ENCODE measurements at places on chromosomes 2 and 18.

DNA sequence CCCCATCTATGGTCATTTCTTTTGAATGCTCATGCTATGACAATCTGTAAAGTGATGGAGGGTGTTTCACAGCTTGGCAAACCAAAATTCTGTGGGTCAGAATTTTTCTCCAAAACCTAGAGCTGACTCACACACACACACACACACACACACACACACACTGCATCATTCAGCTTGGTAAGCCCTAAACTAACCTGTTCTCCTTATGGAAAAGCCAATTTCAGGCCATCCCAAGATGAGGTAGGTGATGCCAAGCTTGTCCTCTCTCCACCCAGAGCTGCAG lies 45.0 kb upstream of the NRP2 start:
- no peak for DNase-seq

DNA sequence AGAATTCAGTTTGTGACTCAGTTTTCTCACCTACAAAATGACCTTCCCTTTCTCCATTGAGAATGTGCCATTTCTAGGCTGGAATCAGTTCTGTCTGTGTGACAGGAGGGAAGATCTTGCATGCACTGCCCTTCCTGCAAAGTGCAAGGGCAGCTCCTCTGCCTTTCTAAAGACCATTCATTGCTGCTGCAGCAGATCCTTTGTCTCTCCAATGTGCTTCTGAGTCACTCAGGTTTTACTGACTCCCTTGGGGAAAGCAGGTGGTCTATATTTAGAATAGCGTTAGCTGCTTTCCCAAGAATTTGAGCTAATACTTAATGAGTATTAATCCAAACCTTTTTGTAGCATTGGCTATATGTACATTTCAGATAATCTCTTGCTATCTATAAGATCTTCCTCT lies 62.5 kb downstream of the DAW1 start:
- DNase-seq: no peak

DNA sequence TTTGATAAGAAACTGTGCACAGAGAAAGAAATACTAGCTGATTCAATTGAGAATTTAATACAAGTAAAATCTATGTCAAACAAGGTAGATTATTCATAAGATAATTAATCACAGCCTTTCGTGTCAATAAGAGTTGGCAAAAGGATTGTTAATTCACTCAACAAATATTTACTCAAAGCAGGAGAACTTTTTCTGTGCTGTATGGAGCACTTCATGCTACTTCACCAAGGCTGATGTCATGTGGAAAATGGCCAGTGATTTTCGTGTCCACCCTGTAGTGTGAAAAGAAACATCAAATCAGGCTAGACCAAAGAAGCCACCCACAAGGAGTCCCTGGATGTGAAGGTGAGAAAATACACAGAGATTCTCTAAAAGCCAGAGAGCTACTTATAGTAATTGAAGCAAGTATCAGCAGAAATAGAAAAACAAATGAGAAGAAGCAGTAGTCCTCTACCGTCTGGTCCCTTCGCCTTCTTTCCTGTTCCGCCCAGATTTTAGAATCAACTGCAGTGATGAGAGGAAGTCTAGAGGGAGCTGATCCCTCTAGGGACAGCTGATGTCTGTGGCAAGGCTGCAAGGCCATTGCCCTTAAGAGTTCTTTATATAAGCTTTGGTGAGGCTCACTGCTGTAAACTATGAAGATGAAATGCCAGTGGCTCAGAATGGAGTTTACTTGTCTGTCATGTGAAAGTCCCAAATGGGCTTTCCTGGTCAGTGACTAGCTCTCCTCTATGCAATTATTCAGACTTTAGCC lies 201.3 kb upstream of the APCDD1 start:
- no peak for DNase-seq

- DNase-seq: no peak
Measured at GRCh38 chr2:201151127-201151981, 31.6 kb upstream of the CASP10 start.

GRCh38 chr2:218434456-218434855 lies 15.5 kb downstream of the VIL1 start:
- DNase-seq: no peak

DNA sequence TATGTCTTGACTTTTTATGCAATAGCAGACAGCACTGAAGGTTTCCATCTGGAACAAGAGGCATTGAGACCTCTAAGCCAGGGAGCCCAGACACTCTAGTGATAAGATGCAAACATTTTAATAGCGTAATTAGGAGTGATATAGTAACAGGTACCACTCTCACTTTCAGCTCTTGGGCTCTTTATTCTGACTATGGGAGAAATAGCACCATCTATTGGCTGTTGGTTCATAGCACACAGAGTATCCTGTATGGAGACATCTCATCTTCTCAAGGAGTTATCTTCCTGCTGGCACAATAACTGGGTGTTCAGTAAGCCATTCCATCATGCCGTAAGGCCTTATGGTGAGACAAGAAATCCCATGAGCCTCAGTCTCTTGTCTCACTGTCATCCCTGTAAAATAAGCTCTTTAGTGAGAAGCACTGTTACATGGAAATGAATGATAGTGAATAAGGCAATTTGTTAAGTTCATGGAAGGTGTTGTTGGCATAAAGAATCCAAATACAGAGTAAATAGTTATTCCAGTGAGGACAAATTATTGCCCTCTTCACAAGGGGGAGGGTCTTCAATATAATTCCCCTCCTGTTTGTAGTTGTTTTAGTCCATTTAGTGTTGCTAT lies 48.3 kb downstream of the THUMPD2 start:
- DNase-seq: no peak

DNA sequence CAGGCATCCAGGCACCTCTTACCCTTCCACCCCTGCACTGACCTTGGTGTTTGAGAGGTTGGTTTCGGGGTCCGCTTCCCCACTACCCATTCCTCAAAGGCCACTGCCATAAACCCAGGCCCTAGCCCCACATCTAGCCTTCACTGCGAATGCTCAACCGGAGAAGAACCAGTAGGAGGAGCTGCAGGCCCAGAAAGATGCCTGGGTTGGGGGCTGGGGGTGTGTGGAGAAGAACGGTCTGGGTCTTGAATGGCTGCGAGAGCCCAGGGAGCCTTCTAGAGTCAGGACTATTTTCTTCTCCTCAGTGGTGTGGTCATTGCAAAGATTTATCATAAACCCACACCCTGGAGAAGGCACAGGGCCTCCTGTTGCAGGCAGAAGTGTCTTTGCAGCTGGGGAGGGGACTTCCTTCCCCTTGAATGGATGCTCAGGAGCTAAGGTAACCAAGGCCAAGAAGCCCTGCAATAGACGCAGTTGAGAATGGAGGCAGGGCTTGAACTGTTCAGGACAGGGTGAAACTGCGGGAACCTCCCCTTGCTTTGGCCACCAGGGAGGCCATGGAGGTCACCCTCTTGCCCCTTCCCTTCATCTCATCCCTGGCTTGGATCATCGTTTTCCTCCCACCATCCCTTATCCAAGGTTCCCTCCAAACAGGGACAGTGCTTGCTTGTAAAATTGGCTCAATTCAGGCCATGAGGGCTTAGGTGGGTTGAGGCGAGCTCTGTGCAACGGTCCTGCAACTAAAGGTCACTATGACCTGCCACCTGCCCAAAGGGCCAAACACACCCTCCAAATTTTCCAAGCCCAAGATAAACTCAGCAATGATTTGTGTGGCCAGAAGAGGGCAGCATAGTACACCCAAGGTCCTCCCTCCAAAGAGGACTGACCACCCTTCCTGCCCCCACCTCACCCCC lies 20.9 kb downstream of the THNSL2 start:
- DNase-seq: no peak

GRCh38 chr2:27209621-27210401 lies 2.0 kb upstream of the ATRAID start:
- DNase-seq: no peak

GRCh38 chr2:3823748-3824147 lies 120.4 kb downstream of the DCDC2C start:
- DNase-seq: no peak

GRCh38 chr2:177501186-177501585 lies 108.6 kb downstream of the AGPS start:
- no peak for DNase-seq

DNA sequence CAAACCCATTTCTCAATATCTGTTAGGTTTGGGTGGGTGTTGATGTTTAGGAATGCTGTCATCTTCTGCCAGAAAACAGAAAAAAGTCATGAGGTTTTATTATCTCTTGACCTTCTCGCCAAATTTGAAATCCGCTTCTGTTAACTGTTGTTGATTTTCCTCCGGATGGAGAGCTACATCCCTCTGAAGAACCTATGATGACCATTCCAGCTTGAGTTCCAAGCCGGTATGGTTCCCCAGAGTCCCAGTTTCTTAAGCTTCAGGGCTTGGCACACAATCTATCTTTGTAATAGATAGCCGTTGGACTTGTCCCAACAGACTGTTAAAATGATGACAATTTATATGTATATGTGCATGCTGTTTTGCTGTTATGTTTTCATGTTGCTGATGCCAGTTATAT lies 1201.0 kb downstream of the LRP1B start:
- DNase-seq: no peak

DNA sequence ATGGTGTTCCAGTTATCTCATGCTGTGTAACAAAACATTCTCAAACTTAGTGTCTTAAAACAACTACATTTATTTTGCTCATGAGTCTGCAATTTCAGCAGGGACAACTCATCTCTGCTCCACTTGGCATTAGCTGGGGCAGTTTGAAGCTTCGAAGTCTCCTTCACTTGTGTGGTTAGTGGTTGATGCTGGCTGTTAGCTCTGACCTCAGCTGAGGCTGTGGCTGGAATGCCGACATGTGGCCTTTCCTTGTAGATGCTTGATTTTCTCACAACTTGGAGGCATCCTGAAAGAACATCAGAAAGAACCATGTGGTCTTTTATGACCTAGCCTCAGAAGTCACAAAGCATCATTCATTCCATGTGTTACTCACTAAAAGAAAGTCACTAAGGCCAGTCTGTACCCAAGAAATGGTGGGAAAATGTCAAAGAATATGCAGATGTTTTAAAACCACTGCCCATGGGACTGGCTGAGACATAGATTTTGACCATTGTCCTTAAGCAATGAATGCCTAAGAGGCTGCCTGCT lies 3.8 kb upstream of the TMSB10 start:
- no peak for DNase-seq

DNA sequence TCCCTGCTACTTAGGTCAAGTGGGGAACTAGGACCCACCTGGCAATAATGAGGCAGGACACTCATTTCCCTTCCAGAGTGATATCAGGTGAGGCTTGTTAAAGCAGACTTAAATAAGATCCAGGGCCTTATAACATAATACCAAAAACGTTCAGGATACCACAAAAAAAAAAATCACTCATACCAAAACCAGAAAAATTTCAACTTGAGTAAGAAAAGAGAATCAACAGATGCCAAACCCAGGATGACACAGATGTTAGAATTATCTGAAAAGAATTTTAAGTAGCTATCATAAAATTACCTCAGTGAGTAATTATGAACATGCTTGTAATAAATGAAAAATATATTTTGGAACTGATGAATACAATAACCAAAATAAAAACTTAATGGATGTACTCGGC lies 255.6 kb upstream of the OSR1 start:
- no peak for DNase-seq

DNA sequence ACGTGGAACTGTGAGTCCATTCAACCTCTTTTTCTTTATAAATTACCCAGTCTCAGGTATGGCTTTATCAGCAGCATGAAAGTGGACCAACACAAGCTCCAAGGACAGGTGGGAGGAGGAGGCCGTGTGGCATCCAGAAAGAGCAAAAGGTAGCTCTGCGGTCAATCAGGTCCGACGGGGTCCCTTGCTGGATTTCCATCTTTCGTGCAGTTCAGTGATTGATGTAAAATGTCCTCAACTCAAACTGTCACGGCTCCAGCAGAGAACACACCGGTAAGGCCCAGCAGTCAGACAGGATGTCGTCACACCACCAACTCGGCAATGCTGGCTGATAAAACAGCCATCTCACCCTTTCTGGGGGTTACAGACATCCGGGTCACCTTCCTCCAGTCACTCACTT lies 123.3 kb downstream of the PXDN start:
- DNase-seq: no peak

DNA sequence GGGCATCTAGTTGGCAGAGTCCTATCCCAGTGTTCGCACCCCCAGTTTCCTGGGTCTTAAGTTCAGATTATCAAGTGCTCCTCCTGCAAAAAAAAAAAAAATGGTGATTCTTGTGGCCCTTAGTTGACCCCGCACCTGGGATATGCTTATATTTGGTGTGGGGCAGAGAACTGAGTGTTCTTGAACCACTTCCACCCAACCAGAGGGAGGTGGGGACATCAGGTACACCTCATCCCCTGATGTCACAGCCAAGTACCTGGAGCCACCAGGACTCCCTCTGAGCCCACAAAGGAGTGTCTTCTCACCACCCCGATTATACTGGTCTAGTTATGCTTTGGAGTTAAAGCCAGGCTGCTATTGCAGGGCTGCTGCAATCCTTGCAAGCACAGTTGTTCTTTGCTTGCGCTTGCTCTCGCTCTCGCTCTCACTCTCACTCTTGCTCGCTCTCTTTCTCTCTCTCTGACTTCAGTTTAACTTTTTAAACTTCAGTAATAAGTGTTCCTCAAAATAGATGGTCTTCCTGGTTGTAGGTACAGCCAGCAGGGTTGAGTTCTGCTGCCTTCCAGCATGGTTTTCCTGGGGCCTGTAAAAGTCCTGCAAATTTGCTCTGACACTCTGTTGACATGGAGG lies 265.7 kb downstream of the NEDD4L start:
- DNase-seq: no peak

DNA sequence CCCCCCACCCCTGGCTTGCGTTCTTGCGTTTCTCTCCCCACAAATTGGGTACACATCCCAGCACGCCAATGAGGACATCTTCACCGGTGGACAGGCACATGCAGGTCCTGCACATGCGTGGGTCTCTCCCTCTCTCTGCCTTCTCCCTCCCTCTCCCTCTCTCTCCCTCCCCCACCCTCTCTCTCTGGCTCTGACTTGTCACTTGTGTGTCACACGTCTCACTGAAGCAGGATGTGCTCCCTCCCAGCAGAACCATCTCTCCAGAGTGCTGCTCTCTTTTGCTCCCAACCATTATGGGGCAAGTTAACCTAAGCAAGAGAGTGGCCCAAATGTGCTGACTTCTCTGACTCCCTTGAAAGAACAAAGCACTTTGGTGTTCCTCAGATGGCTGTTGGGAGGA lies 120.8 kb upstream of the CAB39 start:
- DNase-seq: no peak

GRCh38 chr18:34592961-34593382 lies 117.1 kb upstream of the DTNA start:
- DNase-seq: no peak

DNA sequence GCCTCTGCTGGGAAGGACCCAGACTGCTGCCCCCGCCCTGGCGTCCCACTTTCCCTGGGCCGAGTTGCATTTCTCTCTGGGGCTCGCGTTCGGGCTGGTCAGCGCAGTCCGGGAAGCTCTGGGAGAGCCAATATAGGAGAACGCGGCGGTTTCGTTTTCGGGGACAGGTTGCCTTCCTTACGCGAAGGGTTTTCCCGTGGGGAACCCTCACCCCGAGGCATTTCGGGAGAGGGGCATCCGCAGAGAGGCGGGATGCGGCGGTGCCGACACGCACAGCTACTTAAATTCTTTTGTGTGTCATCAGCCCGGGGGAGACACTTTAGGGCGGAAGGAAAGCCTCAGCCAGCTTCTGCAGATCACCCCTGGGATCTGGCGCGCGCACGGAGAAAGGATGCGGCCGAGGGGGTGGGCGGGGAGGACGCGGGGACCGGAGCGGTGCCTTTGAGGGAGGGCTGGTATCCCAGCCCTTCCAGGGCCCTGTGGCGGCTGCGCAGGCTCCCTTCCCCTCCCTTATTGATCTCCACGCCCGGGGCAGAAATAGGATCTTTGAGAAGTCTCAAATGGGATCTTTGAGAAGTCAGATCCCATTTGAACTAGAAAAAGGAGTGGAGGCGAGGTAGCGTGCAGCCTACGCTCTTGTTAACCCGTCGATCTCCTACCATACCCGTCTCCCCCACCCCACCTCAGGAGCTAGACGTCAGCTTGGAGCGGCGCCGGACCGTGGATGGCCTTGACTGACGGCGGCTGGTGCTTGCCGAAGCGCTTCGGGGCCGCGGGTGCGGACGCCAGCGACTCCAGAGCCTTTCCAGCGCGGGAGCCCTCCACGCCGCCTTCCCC lies 1.2 kb downstream of the GATA6 start:
- DNase-seq: no peak

Data from activated gamma-delta T cell treated with anti-CD3 and anti-CD28 coated beads, Interleukin-2, amount 50 U/mL, for 16 hours (primary cell).